ENCODE measurements at places on chromosomes 3 and 15. TPM values are rescaled to one million over a fixed set of nuclear protein-coding genes. Genes with fewer than 3 reads are reported as not detected.

RBPMS2 gene
- total RNA-seq, result 0.59 TPM

RLBP1 gene
- not detected for total RNA-seq

UBAP1L gene
- 2.2 TPM for total RNA-seq

SLMAP gene
- total RNA-seq, result 83.2 TPM

ARPP21 gene
- total RNA-seq, result 8.1 TPM

- DNase-seq, result no peak
Observed at GRCh38 chr15:50144341-50145120, 25.5 kb upstream of the ATP8B4 start.

Measured in skin of body (tissue), 3 donors.